ENCODE measurements at places on chromosomes 3 and 15. TPM values are rescaled to one million over a fixed set of nuclear protein-coding genes. Genes with fewer than 3 reads are reported as not detected.
A peak's percentile ranks its signal among the peaks of the same experiment; 100 is the strongest.

- DNase-seq: peak; percentile 27
These were observed 11.9 kb downstream of the GTPBP8 start for GRCh38 chr3:113002679-113003078.

GRCh38 chr15:84960391-84961113, 21.1 kb upstream of the PDE8A start:
- no peak for DNase-seq

GRIP2 gene
- not detected for total RNA-seq

ALS2CL gene
- total RNA-seq: 1.3 TPM

- DNase-seq: no peak
These were observed 16.5 kb upstream of the SIAH2 start for GRCh38 chr3:150779402-150779858.

ALDH1A3 gene
- not detected for total RNA-seq

B3GALNT1 gene
- 16.4 TPM for total RNA-seq

DNA sequence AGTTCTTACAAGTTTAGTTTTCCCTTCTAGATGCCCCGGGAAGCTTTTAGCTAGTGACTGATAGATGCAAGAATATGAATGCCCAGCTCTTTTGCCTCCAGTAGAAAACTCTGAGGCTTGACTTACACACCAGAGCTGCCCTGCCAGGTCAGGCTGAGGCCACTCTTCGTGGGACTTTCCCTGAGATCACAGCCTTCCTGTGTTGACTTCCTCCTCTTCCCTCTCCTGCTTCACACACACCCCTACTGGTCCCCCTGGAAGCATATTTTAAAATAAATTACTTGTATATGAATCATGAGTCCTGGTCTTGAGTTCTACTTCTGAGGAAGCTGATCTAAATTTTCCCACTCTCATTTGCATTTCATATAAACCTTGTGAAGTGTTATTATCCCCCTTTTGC, 413.7 kb downstream of the PDCD6IP start:
- DNase-seq: no peak

DNA sequence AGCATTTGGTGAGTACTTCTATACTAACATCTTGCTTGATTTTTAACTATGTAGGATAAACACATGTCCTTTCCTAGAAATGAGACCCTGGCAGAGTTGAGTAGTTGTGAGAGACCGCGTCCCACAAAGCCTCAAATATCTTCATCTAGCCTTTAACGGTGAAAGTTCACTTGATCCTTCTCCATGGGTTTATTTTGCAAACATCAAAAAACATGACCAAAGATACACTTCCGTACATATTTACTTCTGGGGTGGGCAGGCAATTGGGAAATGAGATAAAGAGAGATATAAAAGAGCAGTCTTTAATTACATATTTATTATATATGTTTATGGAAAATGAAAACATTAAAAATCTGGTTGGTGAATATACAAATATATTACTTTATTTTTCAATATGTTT, 5.2 kb upstream of the KAT2B start:
- DNase-seq: no peak

DNA sequence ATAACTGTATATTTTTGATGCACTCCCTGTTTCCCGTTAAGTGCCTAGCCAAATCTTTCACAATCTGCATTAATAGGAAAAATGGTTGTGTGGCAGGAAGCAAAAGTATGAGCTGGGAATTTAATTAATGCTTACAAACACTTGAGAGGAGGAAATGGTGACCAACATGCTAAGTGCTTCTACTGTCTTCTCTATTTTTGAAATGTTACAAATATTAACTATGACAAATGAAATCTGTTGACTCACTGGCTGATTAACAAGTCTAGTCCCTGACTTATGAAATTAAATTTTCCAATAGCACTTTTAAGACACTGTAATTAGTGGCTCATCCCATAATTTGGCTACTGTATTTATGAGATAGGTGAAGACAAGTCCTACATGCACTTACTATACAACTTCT, 446.9 kb upstream of the DPPA4 start:
- DNase-seq: no peak

TUBGCP5 gene
- 22.5 TPM for total RNA-seq

- no peak for DNase-seq
These were observed 29.1 kb downstream of the SLC6A1 start for GRCh38 chr3:11021611-11022011.

DNA sequence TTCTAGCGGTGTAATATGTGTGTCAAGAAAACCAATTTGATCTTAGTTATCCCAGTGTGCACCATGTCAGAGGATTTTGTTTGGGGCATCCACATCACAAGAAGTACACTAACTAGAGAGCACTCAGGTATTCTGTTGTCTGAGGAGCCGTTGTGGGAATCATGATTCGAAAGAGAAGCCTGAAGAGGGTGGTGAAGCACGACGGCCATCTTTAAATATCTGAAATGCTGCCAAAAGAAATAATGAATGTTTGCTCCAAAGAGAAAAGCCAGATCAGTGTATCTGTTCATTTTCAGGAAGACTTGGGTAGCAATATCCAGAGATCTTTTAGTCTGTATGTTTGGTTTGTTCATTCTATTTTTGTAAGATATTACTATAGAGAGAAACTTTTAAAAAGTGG, 180.7 kb downstream of the KLHL25 start:
- DNase-seq: no peak

ANKRD34C gene
- total RNA-seq: not detected

GRCh38 chr15:100732211-100733055, 130.0 kb downstream of the ASB7 start:
- DNase-seq: no peak

DNA sequence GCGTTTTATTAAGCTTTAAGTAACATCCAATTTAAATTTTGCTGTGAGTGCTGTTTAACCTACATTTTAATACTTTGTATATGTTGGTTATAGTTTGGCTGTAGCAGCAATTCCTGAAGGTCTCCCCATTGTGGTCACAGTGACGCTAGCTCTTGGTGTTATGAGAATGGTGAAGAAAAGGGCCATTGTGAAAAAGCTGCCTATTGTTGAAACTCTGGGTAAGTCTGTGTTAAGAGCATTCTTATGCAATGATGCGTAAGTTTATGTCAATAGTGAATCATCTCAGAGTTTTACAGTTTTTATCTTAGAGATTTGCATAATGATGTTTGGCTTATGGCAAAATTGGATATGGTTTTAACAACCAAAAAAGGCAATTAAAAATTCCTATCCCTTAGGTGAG, 62.7 kb downstream of the ASTE1 start:
- DNase-seq: no peak

THRB gene
- total RNA-seq: not detected

- no peak for DNase-seq
These were observed 236.1 kb downstream of the NEK10 start for GRCh38 chr3:27133060-27133459.

GRCh38 chr15:83449250-83449671, 2.1 kb downstream of the SH3GL3 start:
- no peak for DNase-seq

SLC12A1 gene
- total RNA-seq: not detected

DNA sequence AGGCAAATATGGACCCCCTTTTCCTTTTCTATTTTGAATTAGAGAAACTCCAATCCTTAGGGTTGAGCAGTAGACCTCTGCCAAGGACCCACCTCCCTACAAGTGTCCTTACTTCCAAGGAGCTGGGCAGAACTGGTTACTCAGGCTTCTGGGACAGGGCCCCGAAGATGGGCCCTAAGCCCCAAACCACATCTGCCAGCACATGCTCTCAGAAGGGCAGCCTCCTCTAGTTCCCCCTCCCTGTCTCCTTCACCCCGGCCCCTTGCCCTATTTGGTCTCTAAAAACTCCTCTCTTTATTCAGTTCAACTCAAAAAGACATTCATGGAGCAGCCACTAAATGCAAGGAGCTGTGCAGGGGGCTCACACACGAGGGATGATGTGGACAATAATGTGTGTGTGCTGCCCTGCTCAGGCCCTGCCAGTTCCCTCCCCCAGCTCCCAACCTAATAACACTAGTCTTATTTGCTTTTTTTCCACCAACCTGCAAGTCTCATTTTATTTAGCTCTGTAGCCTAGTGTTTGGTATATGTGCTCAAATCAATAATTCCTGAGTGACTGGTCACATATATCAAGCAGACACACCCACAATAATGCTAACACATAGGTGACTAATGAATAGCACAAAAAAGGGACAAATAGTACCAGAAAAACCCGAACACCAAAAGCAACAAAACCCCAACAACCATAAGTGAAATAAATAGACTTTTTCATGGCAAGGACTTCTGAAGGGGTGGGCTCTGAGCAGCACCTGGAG, 12.2 kb downstream of the ZDHHC3 start:
- no peak for DNase-seq

DNA sequence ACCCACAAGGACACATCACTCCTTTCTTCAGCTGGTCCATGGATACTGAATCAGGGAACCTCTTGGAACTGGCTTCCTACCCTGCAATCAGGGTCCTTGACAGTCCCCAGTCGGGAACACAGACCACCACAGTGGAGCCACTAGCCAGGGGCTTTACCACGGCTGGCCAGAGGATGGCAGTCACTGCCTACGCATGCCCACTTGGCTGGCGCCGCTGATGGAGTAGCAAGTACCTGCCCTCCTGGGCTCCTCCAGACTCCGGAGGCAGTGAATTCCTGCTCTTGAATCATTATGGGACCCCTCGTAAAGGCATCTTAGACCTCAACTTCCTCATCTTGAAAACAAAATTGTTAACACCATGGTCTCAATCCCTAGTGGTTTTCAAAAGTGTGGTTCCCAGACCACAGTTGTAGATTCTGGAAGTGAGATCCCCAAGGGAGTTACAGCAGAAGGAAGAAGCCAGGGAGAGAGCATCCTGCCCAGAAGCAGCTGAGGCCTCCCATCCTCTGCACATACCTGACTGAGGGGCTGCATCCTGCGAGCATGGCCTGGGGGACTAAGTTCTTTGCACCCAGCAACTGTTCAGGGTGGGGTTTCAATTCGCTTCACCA, 9.1 kb upstream of the SKIC8 start:
- peak; percentile 70 for DNase-seq

- no peak for DNase-seq
These were observed 4.5 kb downstream of the IL17RB start for GRCh38 chr3:53850895-53851294.

TRH gene
- total RNA-seq: not detected

KY gene
- total RNA-seq: not detected

SCAMP5 gene
- total RNA-seq: 0.58 TPM

- DNase-seq: peak; percentile 31
These were observed at the start of gene LRRK1 for GRCh38 chr15:100918690-100919480. LRRK1 (plus strand) TSS chr15:100919357; CDS start chr15:100924633, 5,276 bp downstream.

- no peak for DNase-seq
These were observed 176.3 kb upstream of the ICE2 start for GRCh38 chr15:60655252-60655651.

DNA sequence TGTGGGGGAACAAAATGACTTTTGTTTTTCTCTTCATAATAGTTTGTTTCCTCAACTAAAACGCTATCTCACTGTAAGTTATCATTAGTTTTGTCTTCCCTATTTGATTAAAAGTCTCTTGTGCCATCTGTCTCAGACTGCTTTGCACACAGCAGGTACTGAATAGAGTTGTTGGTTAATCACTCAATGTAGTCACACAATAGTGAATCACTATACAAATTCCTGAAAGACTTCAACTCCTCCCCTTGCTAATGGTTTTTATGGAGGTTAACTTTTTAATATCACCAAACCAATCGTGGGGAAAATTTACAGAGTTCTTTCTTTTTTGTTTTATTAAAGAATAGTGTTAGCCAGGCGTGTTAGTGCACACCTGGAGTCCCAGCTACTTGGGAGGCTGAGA, 2.6 kb upstream of the NGLY1 start:
- DNase-seq: no peak

- DNase-seq: peak; percentile 60
These were observed 731 bp downstream of the FYTTD1 start for GRCh38 chr3:197750396-197750831.

DNA sequence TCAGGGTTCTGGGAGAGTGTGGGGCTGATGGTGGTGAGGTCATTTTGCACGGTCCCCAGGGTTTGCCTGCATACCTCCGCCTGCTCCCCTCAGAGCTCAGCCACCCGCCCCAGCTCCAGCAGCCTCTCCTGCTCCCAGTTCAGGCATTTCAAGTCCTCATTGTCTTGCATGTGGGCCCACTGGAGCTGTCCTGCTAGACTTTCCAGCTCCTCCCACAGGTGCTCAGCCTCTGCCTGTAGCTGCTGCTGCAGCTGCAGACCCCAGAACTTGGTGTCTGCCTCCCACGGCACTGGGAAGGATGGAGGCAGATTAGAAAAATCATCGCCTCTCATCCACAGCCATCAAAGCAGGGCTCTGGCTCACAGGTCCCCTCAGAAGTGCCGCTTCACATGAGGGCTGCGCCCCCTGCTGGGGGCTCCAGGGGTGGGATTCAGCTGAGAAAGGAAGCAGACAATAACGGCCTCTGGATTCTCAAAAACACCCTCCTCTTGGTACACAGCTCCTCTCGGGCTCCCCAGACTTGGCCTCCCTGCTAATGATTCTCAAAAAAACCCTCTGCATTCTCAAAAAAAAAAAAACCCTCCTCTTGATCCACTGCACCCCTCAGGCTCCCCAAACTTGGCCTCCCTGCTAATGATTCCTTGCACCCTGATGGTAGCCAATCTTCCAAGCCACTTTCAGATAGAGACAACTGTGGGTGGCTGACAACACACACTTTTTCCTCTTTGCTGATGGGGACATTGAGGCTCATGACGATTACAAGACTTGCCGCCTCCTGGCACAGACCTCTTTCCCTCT, 89.3 kb upstream of the C2CD4B start:
- DNase-seq: peak; percentile 59

DNA sequence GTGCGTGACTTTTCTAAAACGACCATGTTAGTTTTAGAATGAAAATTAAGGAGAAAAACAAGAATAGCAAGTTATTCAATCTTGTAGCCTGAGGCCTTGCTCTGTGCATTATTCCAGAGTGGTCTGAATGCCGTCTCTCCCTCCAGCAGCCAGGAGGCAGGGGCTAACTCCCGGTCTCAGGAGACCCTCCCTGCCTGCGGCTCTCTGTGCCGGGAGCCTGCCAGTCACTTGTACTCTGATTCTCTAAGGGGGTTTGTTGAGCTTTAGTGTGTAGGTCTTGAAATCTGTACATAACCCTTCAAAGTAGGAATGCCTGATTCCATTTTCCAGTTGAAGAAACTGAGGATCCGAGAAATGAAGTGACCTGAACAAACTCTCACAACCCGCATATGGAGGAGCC, 97.3 kb downstream of the ARNT2 start:
- no peak for DNase-seq

DNA sequence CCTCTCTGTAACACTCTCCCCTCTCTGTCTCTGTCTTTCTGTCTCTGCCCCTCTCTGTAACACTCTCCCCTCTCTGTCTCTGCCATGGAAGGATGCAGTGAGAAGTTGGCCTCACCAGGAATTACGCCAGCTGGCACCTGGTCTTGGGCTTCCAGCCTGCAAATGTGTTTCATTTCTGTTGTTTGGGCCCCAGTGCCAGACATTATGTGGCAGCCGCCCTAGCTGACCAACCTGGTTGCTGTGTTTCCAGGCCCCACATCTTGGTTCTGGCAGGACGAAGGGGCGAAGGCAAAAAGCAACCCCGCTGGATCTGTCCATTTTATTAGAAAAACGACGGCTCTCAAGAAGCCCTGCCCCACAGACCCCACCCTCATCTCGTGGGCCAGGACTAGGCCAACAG, 5.2 kb upstream of the ZXDC start:
- no peak for DNase-seq

PP2D1 gene
- not detected for total RNA-seq

SMCO1 gene
- not detected for total RNA-seq
